Stimulated activated CD8-positive, alpha-beta memory T cell treated with anti-CD3 and anti-CD28 coated beads, Interleukin-7, amount 100 ng/mL, for 24 hours (primary cell): ENCODE measurements at places on chromosomes 12 and 14.

GRCh38 chr12:52368508-52368907, 1.2 kb upstream of the KRT85 start:
- no peak for DNase-seq

- DNase-seq, result no peak
These were observed 25.9 kb downstream of the SLCO1A2 start for GRCh38 chr12:21308785-21309184.

GRCh38 chr12:88546853-88547252, 33.4 kb downstream of the KITLG start:
- no peak for DNase-seq

- no peak for DNase-seq
These were observed 5.6 kb downstream of the MSI1 start for GRCh38 chr12:120363274-120363855.

GRCh38 chr12:79020106-79020505, 155.5 kb downstream of the SYT1 start:
- no peak for DNase-seq

DNA sequence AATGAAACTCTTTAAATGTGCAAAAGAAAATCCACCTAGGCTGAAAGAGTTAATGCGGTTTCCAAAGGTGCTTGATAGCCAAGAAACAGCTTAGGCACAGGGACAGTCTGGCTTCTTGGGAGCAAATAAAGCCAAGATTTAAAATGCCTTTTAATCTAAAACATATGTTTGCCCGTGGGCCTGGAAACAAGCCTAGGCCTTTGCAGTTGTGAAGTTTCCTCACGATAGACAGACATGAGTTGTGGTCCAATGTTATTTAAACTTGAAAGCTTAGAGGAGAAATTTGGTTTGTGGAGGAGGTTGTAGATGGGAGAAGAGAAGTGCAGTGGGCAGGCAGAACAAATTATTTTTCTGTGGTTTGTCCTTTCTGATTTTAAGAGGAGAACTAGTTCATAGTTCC, 29.8 kb downstream of the PROX2 start:
- no peak for DNase-seq

- DNase-seq, result no peak
These were observed 13.9 kb downstream of the KRT7 start for GRCh38 chr12:52246720-52247621.

DNA sequence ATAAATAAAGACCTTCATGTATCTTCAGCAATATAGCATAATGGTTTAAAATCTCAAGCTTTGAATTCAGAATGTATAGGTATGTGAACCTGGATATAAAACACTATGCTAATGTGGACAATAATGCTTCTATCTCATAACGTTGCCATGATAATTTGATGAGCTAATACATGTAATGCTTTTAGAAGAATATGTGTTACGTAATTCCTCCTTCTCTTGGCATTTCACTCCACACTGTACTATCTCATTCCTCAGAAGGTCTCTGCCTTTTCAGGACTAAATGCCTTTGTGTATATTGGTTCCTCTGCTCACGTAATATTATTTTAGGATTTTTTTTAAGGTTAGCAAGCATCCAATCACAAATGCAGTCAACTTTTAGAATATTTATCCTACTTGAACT, 86.5 kb downstream of the FOXA1 start:
- no peak for DNase-seq

DNA sequence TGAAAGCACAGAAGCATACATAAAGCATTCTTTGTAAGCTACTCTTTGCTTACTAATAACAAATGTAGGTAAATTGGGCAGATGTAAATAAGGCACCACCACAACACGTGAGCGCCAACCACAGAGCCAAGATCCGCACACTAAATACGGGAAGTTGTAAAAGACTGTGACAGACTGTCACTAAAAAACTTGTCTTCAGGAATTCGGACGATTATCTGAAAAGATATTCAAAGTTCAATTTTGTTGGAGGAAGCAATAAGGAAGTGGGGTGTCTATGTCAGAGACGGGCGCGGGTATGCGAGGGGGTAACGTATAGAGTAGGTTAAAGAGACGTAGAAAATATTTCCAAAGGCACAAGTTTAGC, 1.5 kb upstream of the HSP90B1 start:
- peak; percentile 16 for DNase-seq

DNA sequence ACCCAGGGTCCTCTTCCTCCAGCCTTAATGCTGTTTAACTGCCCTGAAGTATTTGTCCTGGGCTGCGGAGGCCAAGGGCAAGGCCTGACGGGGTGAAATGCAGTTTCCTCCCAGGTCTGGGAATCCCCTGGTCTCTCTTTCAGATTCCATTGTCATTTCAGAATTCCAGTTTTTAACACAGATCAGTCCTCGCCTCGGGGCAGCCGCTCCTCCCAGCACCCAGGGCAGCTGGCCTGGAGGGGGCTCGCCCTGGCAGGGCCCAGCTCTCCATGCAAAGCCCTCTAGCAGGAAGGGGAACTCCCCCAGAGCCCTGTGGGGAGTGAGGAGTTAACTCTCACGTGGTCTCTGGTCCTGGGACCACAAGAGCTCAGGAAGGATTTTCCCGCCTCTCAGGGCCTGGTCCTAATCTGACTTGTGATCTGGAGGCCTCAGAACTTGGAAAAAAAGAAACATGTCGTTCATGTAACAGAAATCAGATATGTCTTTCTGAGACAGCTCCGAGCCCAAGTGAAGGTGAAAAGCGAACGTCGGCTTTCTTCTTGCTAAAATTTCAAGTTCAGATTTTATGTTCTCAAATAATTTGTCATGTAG, 265.6 kb upstream of the SFSWAP start:
- no peak for DNase-seq

GRCh38 chr12:129083121-129083840, 230.0 kb downstream of the GLT1D1 start:
- no peak for DNase-seq

GRCh38 chr14:94884616-94885230, 114.8 kb upstream of the GSC start:
- no peak for DNase-seq

- DNase-seq, result no peak
These were observed 111.3 kb upstream of the FKBP4 start for GRCh38 chr12:2683283-2684025.

DNA sequence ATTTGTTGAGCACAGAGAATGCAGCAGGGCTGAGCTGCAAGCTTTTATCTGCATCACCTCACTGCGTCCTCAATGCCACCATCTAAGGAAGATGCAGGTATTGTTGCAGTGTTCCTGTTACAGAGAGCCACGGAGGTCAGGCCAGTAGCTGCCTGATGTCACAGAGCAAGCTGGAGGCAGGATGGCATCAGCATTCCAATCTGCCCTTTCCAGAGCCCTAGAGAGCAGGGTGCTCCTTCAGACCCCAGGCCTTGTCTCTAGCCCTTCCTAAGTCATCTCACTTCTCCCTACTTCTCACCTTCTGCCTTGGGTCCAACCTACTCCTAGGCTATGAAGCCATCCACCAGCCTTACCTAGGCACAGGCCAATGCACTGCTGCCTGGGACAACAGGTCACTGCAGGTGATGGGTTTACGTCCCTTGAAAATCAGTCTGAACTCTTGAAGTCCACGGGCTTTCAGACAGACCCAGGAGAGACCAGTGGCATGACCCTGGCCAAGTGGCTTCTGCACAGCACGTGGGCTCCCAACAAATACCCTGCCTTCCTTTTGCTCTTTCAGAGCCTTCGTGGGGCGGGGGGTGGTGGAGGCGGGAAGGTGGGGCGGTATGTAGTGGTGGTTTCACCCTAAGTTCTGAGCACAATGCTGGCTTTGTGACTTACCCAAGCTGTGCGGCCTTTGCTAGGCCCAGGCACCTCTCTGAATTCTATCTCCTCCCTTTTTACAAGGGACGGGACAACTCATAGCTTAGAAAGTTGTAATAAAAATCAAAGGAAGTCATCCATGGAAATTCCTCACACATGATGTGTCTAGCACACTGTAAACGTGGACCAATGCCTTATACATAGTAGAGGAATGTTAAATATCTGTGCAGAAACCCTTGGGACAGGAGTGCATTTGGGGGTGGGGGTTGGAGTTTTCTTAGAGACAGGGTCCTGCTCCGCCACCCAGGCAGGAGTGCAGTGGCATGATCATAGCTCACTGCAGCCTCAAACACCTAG, 136.0 kb downstream of the KSR2 start:
- no peak for DNase-seq

- no peak for DNase-seq
These were observed 1.7 kb upstream of the RAD52 start for GRCh38 chr12:951176-951575.

GRCh38 chr12:115466076-115466475, 782.1 kb upstream of the TBX3 start:
- DNase-seq, result no peak

DNA sequence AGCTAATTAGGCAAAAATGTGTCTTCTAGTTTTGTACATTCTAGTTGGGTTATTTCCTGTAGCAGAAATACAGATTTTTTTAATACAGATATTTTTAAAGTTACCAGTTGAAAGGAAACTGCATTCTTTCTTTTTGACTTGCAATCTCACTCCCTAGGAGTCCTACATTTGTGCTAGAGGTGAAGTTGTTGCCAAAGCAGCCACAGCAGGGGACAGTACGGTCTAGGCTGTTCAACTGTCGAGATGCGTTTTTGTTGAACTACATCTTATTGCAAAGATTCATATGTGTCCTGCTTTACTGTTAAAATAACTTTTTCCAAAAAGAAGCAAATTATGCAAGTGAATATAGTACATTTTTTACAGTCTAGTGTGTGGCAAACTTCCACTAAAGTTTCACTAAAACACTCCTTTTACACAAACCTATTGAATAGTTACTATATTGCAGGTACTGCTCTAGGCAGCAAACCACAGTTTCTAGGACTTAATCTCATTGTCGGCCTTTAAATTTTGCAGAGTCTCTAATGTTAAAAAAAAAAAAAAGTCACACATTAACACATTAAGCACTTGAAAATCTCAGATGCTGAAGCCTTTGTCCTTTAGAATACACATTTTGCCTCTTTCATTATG, 30.2 kb upstream of the SRGAP1 start:
- DNase-seq, result no peak

DNA sequence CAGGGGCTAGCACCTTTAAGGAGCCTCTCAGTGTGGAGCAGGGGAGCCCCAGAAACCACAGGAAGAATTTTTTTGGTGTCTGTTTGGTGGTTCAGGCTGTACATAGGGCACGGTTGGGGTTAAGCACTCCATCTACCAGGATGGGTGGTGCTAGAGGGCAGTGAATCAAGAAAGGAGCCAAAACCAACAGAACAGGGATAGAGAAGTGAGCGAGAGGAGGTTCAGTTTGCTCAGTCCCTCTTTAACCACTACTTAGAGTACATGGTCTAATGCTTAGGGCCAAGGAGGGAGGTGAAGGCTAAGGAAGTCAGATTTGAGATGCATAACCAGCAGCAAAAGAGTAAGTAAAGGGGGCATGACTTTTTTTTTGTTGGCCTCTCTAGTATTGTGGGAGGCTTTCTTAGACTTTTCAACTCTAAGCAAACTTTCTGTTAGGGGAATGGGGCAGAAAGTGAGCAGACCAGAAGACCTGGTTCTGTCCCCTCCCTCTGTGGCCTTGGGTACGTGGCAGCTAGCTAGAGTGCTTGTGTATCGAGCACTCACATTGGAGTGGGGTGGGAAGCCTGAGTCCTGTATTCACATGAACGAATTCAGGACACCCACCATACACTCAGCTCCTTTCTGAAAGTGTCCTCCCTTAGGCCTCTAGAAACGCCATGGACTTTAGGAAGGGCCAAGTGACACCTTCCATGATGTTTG, 6.6 kb upstream of the NPFF start:
- DNase-seq, result no peak

DNA sequence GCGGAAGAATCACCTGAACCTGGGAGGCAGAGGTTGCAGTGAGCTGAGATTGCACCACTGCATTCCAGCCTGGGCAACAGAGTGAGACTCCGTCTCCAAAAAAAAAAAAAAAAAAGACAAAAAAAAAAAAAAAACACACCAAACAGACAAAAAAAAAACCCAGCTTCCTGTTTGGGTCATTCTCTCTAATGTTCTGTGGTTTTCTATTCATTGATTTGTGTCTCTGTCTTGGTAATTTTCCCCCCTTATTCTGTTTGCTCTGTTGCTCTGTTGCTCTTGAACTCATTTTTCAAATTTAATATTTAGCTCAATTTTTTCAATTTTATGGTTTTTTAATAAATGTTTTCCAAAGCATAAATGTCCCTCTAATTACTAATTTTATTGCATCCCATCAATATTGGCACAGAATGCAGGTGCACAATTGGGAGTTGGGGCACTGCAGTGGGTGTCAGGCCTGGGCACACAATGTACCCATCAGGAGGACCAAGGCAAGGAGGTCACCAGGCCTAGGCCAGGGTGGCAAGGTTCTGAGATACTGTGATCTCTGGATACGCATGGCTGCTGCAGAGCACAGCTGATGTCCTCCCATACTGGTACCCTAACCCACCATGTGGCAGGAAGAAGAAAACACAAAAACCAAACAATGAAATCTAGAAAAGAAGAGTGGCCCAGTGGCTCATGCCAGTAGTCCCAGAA, 8.0 kb upstream of the GNPTAB start:
- no peak for DNase-seq

DNA sequence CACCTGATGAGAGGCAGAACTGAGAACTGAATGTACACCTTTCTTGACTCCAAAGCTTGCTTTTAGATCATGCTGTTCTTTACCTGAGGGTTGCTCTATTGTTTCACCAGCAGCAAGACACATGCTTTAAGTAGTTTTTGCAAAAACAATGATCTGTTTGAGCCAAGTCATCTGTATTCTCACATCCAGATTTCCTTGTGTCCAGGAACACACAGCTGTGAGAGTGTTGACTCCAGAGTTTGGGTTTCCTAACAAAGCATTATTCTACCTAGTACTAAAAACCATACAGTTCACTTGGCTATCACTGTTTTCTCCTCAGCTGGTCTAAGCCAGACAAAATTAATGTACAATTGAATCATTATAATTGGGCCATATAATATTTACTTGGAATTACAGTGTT, 120.4 kb downstream of the STAB2 start:
- DNase-seq, result no peak

- DNase-seq, result no peak
These were observed 7.3 kb downstream of the GPR68 start for GRCh38 chr14:91237219-91237618.

DNA sequence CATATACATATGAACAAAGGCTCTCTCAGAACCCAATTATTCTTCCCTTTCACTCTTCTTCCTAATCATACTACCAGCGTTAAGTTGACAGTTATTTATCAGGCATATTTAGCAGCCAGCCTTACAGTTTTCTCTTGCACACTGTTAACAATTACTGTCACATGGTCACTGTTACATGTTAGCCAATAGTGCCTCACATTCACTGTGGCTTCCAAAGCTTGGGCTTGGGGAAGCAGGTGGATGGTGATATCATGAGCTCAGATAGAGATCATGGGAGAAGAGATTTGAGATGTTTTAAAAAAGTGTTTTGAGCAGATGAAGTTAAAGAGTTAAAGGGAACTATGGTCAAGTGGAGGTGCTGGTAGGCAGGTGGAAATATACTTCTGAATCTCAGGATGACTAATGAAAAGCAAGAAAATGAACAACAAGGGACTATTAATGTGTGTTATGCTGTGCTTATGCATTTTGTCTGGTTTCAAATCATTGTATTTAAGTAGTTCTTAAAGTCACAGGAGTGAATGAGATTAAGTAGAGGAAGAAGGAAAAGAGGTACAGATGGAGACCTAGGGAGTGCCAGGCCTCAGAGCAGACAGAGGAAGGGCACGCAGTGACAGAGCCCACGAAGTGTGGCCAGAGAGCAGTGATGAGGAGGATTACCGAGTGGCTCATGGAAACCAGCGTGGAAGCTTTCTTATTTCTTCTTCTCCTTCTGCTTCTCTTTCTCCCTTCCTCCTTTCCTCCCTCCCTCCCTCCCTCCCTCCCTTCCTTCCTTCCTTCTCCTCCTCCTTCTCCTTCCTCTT, 39.6 kb downstream of the BICD1 start:
- DNase-seq, result no peak
